Activated B cell treated with CpG ODN at 0.5 μM for 24 hours (primary cell): ENCODE measurements at places on chromosomes 4 and X.

DNA sequence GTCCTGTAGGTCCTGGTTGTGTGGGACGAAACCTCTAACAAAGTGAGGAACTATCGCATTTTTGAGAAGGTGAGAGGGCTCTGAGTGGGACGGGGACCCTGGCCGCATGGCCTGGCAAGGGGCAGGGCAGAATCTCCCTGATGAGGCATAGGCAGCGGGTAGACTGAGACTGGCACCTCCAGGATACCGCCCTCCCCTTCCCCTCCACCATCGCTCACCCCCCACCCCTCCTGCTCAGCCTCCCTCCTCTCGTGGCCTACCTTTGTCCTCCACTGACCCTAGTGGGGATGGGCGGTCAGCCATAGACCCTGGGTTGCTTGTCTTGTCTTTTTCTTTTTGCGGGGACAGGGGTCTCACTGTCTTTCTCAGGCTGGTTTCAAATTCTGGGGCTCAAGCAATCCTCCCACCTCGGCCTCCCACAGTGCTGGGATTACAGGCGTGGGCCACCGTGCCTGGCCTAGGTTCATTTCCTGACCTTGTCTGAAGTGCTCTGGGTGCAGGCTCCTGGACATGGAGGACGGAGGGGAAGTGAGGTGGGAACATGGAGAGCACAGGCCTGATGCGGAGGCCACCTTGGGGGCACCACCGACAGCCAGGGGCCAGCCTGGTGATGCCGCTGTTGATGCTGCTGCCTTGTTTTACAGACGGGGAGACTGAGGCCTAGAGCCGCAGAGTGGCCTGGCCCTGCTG is 10.5 kb upstream of the ADD1 start:
- no peak for DNase-seq

- peak; percentile 63 for DNase-seq
These were observed 50.8 kb upstream of the TRIM2 start for GRCh38 chr4:153153339-153153871.

- DNase-seq: no peak
These were observed 76.9 kb upstream of the SCOC start for GRCh38 chr4:140296335-140297220.

GRCh38 chr4:168631241-168632162 is 134.7 kb downstream of the PALLD start:
- no peak for DNase-seq

DNA sequence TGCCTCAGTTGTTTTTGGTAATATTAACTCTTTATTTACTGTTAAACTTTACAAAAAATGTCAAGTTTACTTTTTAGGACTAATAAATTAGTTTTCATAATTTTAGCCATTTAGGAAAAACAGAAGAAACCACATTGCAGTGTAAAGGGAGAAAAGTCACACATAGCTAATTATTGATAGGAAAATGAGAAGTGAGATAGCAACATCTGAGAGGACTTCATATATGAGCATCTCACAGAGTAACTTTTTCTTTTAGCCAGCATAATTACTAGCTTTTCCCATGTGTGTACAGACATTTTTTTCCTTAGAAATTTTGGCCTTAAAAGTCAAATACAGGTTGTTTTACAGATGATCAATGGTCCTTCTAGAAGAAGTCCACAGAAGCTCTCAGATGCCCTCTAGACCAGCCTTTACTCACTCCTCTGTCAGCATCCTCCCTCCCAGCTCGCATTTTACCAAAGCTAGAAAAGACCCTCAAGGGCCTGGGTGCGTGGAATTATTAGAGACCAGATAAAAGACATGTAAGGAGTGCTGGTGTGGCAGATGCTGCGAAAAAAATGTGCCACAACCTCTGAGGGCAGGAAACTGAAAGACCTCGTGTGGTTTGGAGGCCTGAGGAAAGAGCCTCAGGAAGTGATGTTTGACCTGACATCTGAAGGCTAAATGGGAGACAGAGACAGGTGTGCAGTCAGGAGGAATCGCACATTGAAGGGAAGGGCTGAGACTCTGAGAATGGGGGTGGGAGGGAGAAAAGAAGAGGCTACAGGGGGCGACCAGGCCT is 156.9 kb downstream of the CBR4 start:
- no peak for DNase-seq

DNA sequence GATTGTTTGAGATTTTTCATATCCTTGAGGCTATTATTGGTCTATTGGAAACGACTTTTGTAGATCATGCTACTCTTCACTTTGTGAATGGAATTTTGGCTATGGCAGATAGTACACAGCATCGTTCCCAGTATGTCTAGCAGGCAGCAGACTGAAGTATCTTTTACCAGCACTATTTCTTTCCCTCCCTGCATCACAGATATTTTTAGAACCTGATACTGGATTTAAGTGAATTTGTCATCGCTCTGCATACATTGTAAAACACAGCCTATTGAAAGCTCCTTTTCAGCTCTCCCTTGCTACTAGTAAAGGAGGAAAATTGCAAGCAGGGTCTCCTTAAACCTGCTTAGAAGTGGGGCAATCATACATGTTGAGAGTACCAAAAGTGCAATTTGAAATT is 133.6 kb downstream of the LUZP4 start:
- no peak for DNase-seq

DNA sequence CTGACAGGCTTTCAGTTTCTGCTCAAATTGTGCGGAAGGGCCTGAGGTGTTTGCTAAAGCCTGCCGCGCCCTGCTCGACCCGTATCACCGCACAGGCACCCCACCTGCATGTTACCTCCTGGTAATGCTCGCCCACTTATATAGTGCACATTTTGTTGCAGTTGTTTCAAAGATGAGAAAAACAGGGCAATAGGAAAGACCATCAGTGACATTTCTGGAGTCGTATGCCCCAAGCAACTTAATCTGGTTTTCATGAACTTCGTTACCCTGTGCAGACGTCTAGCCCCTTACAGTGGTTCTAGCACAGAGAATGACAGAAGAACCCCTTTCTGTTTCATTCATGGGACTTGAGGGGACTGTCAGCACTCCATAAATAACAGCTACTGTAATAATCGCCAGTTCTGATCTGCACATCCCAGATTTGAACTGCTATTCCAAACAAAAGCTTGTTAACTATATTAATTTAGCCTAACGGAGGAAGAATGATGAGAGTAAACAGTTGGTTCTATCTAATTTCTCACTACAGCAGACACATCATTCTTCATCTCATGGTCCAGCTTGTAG is 940 bp upstream of the DCTD start:
- DNase-seq: no peak

DNA sequence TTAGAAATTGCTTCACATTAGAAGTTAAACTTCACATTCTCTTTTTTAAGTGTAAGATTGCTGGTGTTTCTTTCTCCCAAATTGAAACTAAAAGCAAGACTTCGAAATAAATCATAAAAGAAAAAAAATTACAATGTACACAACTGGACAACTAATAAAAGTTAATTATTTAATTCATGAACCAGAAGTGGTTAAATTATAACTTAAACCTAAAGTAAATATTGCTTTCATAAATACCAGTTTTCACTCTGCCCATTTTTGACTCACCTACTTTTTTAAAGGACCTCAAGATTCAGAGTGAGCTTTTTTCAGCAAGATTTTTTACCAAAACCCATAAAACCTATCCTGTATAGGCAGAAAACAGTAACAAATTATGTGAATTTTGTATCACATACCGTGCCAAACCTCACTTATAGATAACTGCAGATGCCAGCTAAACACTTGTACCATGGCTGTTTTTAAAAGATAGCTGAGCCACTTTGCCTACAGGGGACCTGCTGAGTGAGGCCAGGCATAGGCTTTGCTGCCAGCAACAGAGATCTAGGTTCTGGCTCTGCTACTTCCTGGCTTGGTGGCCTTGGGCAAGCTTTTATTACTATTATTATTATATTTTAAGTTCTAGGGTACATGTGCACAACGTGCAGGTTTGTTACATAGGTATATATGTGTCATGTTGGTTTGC is 259.8 kb downstream of the NR3C2 start:
- DNase-seq: no peak

- DNase-seq: no peak
These were observed 8.7 kb upstream of the CDS1 start for GRCh38 chr4:84574069-84574720.

DNA sequence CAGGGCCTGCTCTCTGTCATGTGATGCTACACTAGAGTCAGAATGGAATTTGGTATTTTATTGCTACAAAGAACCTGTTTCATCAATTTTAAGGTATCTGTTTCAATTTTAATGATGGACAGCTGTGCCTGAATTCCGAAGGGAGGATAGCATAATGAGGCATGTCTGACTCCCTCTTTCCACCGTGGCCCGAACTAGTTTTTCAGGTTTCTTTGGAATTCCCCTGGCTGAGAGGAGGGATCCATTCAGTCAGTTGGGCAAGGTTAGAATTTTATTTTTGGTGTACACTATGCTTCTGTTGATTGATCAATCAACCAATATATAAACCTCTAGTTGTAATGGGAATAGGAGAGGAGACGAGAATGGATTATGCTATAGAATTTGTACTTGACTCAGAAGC is 761.8 kb downstream of the FAM133A start:
- no peak for DNase-seq
